ENCODE measurements at places on chromosomes 12 and 14.

DNA sequence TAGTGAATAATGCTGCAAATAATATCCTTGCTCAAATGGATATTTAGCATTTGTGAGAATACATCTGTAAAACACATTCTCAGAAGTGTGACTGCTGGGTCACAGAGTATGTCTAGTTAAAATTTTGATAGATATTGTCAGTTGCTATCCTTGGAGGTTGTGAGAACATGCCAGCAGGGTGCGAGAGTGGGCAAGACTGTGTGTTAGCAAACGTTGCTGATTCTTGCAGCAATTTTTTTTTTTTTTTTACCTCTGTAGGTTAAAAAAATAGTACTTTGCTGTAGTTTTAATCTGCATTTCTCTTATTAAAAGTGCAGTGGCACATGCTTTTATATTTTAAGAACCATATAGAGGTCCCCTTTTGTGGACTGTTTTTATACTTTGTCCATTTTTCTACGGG, 4.5 kb upstream of the NYNRIN start:
- DNase-seq: no peak

- peak; percentile 87 for DNase-seq
These were observed 877.0 kb upstream of the TMEM132C start for GRCh38 chr12:127389923-127390322.

DNA sequence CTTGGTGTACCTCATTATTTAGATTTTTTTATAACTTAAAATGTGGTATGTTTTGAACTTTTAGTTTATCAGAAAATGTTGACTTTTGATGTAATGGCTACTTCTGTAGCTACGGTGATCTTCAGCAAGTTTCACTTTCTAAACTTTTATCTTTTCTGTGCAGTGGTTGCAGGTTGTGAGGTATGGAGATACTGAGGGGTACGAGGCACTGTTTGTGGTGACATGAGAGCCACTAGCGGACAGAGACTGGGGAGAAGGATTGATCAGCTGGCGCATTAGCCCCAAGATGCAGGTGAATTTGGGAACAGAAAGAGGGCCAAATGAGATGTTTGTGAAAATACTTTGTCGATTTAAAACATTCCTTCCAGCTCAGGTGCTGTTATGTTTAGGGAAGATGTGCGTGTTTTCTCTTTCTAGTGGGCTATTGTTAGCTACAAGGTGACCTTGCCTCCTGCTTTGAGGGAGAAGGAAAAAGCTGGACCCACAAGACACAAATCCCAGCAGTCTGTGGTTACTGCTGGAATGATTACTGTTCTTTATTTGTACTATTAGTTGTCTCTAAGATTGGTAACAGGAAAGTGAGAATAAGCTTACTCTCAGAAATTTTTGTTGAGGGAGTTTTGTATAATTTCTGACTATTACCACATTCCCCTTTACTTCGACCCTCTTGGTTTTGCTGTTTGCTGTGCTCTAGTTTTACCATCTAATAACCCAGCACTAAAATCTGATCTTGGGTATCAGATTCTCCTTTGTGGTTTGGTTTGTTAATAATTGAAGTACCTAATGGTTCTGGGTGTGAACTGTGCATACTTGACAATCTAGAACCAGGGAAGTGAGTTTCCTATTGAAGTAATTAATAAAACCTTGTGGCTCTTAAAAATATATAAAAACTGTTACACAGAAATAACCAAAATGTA, 61.7 kb downstream of the FBXO34 start:
- DNase-seq: no peak

DNA sequence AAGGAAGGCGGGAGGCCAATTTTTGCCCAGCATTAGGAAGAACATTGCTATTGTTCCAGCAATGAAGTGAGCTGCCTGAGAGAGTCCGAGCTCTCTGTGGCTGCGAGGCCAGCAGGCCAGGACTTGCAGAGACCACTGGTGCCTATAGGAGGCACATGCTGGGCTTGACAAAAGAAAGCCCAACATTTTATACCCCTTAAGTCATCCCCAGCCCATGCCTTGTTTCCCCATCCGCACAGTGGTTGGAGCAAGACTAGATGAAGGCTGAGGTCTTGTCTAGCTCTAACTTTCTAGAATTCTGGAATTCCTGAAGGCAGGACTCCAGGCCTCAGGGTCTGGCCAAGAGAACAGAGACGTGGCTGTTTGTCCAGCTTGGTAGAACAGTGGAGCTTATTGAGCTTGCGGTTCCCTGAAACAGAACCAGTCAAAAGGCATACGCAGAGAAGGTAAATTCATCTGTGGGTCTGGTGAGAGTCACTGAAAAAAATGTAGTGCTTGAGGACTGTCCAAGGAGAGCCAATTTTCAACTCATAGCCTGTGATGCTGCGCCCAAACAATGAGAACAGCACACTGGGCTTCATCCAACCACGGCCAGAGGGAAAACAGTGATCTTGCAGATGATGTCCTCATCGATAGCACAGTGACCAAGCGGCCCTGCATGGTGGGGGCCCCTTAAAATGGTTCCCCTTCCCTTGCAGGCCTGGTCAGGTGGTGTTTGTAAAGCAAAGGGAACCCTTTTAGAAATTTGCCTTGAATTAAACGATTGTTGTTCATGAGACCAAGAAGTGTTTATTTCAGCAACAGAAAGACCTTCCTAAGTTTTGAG, 27.1 kb upstream of the COL2A1 start:
- no peak for DNase-seq

- no peak for DNase-seq
These were observed 56.0 kb downstream of the KSR2 start for GRCh38 chr12:117912756-117913155.

DNA sequence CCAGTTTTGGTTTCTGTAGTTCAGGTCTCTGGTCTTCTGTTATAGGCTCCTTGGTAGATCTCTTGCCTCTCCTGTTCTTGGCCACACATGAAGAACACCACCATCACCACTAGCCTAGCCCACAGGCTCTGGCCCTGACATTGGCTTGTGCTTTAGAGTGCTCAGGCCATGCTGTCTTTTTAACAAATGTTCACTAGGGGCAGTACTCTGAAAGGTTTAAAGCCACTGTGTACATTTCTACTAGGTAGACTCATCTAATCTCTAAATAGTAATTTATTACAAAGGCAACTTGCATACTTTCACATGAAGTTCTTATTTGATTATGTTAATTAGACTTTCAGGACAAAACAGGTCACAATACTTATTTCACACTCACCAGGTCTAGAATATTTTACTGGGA, 38.3 kb downstream of the PDE6H start:
- no peak for DNase-seq

- DNase-seq: no peak
These were observed 38.3 kb downstream of the GALNT4 start for GRCh38 chr12:89486264-89486663.

DNA sequence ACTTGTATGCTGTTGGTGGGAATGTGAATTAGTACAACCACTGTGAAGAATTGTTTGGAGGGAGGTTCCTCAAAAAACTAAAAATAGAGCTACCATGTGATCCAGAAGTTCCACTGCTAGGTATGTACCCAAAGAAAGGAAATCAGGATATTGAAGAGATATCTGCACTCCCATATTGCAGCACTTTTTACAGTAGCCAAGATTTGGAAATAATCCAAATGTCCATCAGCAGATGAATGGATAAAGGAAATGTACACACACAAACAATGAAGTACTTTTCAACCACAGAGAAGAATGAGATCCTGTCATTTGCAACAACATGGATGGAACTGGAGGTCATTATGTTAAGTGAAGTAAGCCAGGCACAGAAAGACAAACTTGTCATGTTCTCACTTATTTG, 25.9 kb downstream of the TIGAR start:
- no peak for DNase-seq

DNA sequence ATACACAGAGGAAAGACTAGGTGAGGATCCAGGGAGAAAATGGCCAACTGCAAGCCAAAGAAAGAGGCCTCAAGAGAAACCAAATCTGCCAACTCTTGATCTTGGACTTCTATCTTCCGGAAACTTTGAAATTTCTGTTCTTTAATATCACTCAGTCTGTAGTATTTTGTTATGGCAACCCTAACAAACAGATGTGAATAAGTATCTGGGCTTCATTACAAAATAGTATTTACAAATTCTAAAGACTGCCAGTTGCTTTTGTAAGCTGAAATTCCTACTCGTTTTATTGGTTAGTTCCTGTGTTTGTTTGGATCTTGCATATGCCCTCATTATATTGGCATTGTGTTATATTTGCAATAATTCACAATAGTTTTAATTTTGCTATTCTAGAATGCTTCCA, 143.2 kb upstream of the USP15 start:
- DNase-seq: no peak

DNA sequence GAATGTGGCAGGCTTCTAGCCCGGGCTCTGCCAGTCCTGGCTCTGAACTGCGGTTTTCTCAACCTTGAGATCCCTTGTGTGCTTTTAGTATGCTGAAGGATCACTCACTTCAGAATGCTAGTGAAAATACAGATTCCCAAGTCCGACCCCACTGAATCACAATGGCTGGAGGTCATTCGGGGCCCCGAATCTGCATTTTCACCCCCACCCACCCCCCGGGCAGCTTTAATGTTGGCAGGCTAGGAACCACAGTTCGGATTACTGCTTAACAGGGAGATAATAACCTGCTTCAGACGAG, 573 bp upstream of the SUSD6 start:
- DNase-seq: peak; percentile 33

DNA sequence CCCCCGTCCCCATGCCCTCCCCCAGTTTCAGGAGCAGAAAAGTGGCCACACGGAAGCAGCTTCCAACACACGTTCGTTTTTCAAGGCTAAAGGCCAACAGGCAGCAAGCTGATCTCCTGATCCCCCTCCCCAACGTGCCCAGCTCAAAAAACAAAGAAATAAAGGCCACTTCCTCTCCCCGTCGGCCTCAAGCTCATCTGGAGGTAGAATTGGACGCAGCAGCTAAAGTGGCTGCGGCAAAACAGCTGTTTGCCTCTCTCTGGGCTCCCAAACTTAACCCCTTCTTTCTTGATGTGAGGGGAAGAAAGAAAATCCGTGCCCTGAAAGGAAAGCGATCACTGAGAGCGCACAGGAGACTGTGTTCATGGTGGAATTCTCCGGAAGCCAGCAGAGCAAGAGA, 66.3 kb downstream of the SCARB1 start:
- DNase-seq: no peak

DNA sequence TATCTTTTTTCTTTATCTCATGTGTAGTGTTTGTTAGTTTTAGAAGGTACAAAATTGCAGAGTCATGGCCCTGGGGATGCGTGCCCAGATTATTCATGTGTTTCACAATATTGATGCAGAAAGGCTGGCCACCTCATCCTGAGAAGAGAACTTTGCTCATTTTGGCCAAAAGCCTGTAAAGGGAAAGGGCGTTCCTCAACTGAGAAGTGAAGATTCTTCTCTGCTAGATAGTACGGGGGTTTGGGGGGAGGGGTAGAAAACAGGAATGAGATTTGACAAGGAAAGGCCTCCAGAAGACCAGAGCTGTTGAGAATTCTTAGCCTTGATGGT, 1.7 kb downstream of the MGST1 start:
- peak; percentile 87 for DNase-seq

- DNase-seq: peak; percentile 21
These were observed 353.4 kb downstream of the KCNH5 start for GRCh38 chr14:62691647-62692489.

DNA sequence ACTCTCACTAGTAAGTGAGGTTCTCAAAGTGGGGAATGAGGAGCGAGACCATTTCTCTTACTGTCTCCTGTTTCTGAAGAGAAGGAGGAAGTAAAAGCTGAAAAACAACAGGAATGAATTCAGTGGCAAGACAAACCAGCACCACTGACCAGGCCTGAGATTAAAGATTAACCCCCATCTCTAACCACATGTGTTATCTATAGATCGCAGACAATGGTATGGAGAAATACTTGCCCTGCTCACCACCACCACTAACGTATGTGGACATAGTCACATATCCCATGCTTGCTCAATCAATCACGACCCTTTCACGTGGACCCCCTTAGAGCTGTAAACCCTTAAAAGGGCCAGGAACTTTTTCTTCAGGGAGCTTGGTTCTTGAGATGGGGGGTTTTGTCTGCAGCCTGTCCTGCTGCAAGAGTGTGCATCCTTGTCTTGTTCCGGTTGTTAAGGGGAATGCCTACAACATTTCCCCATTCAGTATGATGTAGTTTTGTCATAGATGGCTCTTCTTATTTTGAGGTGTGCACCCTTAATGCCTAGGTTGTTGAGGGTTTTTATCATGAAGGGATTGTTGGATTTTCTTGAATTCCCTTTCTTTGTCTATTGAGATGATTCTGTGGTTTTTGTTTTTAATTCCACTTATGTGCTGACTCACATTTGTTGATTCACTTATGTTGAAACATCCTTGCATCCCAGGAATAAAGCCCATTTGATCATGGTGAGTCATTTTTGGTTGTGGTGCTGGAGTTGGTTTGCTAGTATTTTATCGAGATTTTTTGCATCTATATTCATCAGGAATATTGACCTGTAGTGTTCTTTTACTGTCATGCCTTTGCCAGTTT, 698.8 kb upstream of the LMO3 start:
- peak; percentile 54 for DNase-seq

DNA sequence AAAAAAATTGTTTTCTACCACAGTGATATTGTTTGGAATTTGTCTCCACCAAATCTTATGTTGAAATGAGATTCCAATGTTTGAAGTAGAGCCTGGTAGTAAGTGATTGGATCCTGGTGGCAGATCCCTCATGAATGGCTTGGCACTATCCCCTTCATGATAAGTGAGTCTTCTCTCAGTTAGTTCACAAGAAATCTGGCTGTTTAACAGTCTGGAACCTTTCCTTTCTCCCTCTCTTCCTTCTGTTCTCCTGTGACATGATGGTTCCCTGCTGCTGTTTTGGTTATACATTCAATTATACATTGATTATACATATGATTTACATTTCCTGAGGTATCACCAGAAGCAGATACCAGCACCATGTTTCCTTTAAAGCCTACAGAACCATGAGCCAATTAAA, 442.2 kb downstream of the SLC6A15 start:
- no peak for DNase-seq

- no peak for DNase-seq
These were observed 58.6 kb upstream of the ARHGAP5 start for GRCh38 chr14:32018391-32019092.

DNA sequence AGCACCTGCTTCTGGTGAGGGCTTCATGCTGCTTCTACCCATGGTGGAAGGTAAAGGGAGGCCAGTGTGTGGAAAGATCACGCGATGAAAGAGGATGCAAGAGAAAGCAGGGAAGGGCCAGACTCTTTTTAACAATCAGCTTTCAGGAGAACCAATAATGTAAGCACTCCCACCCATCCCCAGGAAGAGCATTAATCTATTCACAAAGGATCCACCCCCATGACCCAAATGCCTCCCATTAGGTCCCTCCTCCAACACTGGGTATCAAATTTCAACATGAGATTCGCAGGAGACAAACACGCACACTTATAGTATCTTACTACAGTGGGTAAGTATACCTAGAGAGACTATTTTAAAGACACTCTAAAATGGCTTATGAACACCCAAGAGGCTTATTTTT, 80.5 kb upstream of the TMCC3 start:
- DNase-seq: no peak

- no peak for DNase-seq
These were observed 507 bp downstream of the AQP5 start for GRCh38 chr12:49961993-49962764.

DNA sequence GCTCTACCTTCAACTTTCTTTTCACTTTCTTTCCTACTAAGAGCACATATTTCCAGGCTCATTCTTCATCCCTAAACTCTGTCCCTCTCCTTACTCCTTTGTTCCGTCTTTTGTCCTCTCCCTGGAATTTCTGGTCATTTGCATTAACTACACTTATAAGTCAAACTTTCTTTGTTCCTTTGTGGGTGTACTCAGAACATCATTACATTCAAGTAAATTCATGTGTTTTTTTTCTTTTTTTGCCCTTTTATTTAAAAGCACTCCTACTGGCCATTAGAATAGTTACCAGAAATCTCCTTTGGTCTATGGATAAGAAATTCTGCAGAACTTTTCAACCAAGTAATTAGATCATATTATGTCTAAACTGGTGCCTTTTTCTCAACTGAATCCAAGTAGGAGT, 802.6 kb downstream of the DIO2 start:
- DNase-seq: no peak

Data from LHCN-M2 (cell line).